NCI-H524 (cell line): ENCODE measurements at places on chromosomes 13 and 19.

- DNase-seq, result no peak
These were observed 14.5 kb upstream of the ICAM3 start for GRCh38 chr19:10353793-10354391.

DNA sequence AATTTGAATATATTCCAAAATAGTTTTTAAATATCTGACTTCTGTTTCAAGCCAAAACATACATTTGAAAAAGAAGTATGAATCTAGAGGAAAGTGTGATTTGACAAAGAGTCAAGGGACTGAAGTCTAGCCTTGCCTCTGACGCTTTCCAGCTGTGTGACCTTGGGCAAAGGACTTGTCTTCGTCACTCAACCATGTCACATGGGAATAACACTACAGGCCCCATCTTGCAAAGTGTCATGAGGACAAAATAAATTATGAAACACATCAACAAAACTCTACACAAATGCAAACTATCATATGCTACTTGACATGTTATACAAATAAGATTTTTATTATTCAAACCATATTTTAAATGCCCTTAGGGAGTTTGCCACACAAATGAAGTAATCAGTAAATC is 73.0 kb downstream of the CYSLTR2 start:
- DNase-seq, result no peak

GRCh38 chr19:19626516-19627472 is 1.2 kb downstream of the LPAR2 start:
- no peak for DNase-seq

GRCh38 chr13:102903659-102904407 is 58.0 kb downstream of the ERCC5 start:
- DNase-seq, result peak; percentile 22

DNA sequence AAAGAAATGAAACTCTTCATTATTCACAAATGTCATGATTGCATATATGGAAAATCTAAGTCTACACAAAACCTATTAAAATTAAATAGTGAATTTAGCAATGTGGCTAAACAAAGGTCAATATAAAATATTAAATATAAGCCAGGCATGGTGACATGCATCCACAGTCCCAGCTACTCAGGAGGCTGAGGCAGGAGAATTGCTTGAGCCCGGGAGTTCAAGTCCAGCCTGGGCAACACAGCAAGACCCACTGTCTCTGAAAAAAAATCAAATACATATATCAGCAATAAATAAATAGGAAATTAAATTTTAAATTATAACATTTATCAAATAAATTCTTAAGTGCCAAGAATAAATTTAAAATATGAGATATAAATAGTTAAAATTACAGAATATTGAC is 11.9 kb downstream of the PSMC4 start:
- no peak for DNase-seq

DNA sequence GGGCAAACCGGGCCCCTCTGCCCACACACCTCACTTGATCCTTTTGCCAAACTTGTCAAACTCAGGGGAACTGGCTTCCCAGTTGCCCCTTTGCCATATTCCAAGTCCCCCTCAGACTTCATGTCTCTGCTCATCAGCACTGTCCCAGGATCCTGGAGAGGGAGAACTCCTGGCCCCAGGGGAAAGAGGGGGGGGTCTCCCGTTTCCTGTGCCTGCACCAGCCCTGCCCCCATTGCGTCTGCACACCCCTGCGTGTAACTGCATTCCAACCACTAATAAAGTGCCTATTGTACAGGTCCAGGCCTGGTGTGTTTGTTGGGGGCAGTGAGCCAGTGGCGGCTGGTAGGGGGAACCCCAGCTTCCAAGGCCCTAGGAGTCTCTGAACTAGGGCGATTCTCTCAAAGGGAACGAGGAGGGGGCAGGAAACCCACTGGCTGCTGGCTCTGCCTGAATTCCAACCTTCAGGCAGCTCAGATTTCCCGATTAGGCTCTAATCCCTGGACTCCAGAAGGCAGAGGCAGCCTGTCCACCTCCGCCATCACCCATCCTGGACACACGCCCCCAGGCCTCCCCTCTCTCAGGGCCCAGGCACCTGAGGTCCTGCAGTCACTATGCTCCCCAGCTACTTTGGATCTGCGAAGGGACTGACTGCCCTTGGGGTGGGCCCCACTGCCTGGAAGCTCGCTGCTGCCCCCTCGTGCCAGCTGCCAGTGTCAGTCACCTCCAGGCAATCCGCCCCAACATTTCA is 9.7 kb upstream of the ILF3 start:
- DNase-seq, result peak; percentile 48
